ENCODE measurements at places on chromosomes 11 and 22. TPM values are rescaled to one million over a fixed set of nuclear protein-coding genes. Genes with fewer than 3 reads are reported as not detected.

GRCh38 chr22:47289336-47289985, 527.0 kb downstream of the TBC1D22A start:
- DNase-seq = no peak

- peak; percentile 64 for DNase-seq
Measured at GRCh38 chr11:88779577-88779976, 286.2 kb downstream of the GRM5 start.

- DNase-seq = no peak
Measured at GRCh38 chr11:101582989-101583250, 887 bp downstream of the TRPC6 start.

GRCh38 chr22:27545085-27545484, 256.5 kb downstream of the MN1 start:
- no peak for DNase-seq

DNA sequence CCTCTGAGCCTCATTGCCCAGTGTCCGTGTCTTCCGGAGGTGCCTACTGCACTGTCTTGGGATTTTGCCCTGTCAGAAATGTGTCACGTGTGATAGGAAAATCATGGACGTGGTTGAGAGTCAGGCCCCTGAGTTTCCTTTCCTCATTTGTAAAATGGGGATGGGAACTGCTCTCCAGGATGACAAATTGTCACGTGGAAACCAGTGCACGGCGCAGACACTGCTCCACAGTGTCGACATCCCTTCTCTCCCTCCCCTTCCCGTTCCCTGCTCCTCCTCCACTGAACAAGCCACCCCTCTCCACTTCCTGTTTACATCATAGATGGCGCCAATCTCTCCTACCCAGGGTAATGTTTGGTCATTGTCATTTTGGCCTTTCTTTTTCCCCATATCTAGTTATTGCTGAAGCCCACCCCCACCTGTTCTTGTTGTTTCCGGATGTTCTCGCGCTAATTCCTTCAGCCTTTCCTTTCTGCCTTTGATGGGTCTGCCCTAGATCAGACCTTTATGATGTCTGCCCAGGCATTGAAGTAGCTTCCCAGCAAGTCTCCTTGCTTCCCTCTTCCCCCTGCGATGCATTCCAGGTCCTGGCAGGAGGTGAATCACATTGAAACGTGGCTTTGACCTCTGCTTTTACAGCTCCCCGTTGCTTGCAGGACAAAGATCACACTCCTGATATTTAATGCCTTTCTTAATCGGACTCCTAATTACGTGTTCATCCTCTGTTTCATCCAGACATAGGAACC, 91.8 kb downstream of the TBC1D22A start:
- DNase-seq = no peak

- no peak for DNase-seq
Measured at GRCh38 chr11:25702417-25702816, 629.5 kb upstream of the ANO3 start.

- no peak for DNase-seq
Measured at GRCh38 chr11:77095551-77096490, 6.8 kb upstream of the OMP start.

- DNase-seq = no peak
Measured at GRCh38 chr11:30474151-30474954, 111.8 kb downstream of the MPPED2 start.

- no peak for DNase-seq
Measured at GRCh38 chr11:72225411-72225951, 914 bp downstream of the INPPL1 start.

DNA sequence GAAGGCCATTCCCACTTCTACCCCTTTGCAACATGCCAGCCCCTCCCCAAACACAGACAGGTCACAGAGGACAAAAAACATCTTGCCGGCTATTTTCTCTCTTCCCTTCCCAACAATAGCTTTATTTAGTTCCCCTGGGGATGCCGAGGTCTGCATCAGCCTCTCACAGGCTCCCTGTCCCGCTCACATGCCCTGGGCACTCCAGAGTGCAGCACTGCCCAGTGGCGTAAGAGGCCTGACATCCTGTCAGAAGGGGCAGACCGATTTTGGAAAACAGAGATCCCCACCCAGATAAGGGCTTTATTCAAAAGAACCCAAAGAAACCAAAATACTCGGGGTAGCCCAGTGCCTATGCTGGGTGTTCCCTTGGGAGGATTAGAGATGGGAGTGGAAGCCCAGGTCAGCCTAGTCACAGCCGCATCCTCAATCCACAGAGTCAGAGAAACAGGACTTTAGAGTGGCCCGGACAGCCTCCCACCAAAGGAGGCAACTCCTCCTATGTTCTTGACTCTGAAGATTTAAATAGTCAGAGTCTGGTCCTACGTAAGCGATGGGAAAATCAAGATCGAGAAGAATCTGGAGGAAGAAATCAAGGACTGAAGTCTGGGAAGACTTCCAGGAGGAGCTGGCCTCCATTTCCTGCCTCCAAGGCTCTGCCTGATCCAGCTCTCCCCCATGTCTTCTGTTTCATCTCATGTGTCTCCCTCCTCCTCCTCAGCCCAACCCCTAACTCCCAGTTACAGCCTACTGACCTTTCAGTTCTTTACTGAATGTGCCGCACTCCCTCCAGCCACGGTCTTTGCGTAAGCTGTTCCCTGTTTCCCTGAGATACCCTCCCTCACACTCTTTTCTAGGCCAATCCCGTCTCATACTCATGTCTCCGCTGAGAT, 129.3 kb downstream of the FBXO7 start:
- no peak for DNase-seq

DNA sequence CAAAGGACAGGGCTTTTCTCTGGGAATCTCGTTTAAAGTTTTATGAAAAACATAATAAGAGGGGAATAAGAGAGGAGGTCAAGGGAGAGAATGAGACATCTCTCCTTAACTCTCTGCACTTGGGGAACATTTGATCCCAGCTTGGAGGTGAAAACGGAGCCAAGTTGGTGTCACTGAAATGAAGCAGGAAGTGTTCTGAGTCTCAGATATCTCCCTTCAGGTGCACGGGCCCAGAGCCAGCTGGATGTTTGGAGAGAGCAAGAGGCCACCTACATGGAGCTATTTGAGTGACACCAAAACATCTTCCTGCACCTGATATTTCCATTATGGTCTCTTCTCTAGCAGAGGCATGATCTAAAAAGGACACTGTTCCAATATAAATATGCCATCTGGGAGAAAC, 85.7 kb downstream of the BLID start:
- DNase-seq = no peak

- no peak for DNase-seq
Measured at GRCh38 chr11:13008061-13008435, 1.1 kb upstream of the RASSF10 start.

GRCh38 chr11:27248576-27249509, 114.2 kb downstream of the CCDC34 start:
- DNase-seq = no peak

GRCh38 chr11:123429913-123430720, at the start of gene GRAMD1B:
GRAMD1B (plus strand) TSS chr11:123430269; CDS start chr11:123430793, 524 bp downstream.
- DNase-seq = peak; percentile 66

- peak; percentile 40 for DNase-seq
Measured at GRCh38 chr11:80155412-80156017, 714.7 kb upstream of the TENM4 start.

DNA sequence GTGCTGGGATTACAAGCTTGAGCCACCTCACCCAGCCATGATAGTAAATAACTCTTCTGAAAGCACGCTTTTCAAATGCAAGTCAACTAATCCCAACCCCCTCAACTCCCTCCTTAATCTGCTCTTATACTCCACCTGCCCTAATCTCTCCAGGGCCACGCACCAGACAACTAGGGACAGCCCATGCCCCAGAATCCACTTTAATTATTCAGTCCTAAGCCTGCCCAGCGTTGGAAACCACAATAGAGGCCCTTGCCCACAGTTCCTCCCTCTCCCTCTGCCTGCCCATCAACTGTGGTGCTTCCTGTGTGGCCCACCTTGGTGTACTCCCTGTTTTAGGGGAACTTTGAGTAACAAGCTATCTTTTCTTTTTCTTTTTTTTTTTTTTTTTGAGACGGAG, 2.7 kb upstream of the VPREB3 start:
- DNase-seq = no peak

DNA sequence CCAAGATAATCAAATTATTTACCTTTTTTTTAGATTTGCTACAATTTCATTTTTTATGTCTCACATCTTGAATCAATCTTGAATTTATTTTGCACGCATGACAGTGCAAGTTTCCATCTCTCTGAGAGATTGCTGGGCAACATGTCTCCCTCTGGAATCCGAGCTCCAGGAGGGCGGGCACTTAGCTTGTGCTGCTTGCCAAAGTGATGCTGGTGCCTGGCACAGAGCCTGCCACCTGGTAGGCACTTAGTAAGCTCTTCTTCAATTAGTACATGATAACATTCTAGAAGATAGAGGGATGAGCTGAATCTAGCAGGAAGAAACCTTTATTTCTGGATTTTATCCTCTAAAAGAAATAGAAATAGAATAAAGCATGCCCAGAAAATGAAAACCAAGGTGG, 27.5 kb upstream of the OR9I1 start:
- DNase-seq = no peak

DNA sequence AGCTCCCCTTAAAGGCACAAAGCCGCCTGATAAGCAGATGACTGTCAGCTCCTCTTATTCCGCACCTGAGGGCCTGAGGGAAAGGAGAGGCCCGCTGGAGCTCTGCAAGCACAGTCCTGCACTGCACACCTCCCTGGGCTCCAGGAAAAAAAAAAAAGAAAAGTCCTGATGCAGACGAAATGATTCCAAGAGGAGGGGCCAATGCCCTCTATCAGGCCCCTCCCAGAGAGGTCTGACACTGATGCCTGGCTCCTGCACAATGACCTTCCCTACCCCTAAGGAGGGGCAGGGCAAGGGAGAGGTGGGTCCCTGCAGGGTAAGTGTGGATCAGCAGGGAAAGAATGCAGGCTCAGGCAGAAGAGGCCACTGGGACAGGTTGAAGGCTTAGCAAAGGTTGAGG, 572.7 kb downstream of the SOX6 start:
- no peak for DNase-seq

DNA sequence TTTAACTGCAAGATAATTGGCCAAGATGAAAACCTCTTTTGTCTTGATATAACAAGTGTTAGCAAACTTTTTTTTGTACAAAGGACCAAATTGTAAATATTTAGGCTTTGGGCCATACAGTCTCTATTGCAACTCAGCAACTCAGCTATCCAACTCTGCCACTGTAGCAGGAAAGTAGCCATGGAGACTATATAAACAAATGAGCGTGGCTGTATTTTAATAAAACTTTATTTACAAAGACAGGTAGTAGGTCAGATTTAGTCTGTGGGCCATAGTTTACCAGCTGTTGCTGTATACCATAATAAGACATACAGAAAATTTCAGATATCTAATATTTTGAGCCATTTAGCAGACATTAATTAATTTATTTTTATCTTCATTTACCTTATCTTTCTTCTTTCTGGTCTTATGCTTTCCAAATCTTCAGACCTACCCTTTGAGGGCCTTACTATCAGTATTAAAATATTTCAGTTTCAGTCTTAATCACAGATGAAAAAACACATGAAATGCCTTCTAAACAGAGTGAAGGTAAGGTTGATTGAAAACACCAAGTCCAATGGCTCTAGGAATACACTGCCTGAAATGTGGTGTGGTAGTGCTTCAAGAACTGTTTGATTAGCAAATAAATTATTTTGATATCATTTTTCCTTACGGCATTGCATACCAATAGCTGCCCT, 256.9 kb upstream of the CTSC start:
- DNase-seq = no peak

DNA sequence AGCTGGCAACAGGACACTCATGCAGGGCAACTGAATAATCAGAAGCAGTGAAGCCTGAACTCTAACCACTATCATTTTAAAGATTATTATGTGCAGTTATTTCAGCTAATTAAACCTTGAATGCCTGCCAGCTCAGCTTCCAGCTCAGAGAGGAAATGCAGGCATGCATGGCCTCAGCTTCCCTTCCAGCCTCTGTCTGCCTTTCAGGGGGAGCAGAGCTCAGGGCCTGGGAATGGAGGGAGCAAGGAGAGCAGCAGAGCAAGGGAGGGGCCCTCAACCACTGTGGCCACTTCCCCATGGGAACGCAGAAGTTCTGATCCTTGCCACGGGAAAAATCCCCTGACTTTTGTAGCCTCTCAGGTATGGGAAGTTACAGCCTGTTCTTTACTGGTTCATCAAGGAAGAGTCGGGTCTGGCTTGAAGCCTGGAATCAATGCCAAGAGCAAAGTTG, 32.5 kb upstream of the APLNR start:
- DNase-seq = no peak

- no peak for DNase-seq
Measured at GRCh38 chr11:12417691-12418611, 40.6 kb downstream of the PARVA start.

DNA sequence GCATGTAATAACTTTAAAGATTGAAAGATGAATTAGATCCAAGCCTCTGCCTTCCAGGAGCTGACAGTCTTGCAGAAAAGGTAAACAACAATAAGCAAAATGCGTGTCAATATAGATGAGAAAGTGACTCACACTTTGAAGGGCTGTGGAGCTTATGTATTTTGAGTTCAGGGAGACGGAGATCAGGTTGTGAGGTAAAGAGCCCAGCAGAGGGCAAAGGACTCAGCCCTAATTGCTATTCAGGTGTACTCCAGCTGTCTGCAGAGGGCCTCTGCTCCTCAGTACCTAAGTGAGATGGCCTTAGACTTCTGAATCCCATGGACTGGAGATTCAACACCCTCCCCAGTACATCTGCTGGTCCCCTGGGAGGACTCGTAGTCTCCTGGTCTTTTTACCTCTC, 22.9 kb upstream of the CTR9 start:
- DNase-seq = no peak

GRCh38 chr11:985848-986247, 50.7 kb downstream of the MUC6 start:
- DNase-seq = no peak

GRCh38 chr11:19018901-19019300, 41.6 kb downstream of the MRGPRX2 start:
- DNase-seq = no peak

- DNase-seq = no peak
Measured at GRCh38 chr11:112334381-112334780, 73.7 kb upstream of the PLET1 start.

MS4A4A gene
- total RNA-seq = not detected

CRYBB2 gene
- not detected for total RNA-seq

SF3B2 gene
- 158 TPM for total RNA-seq

TENM4 gene
- total RNA-seq = 26.4 TPM

OR10S1 gene
- not detected for total RNA-seq

MYH9 gene
- 339 TPM for total RNA-seq

PNPLA5 gene
- not detected for total RNA-seq

OR8A1 gene
- total RNA-seq = not detected

ENTHD1 gene
- total RNA-seq = not detected

FBLN1 gene
- total RNA-seq = 335 TPM

TSPAN18 gene
- 0.49 TPM for total RNA-seq

DGAT2 gene
- total RNA-seq = 0.16 TPM

C22orf31 gene
- total RNA-seq = not detected

PDGFB gene
- total RNA-seq = 0.09 TPM

RIMBP3C gene
- total RNA-seq = 0.63 TPM
